ENCODE measurements at places on chromosomes 6 and 20. TPM values are rescaled to one million over a fixed set of nuclear protein-coding genes. Genes with fewer than 3 reads are reported as not detected.

CDSN gene
- not detected for total RNA-seq

GRCh38 chr20:52779125-52779524 is 193.0 kb upstream of the TSHZ2 start:
- H3K4me3 ChIP-seq, result no peak overlapping the region
- no peak overlapping the region for H3K27ac ChIP-seq
- no peaks in the 10 kb centered on the region for H3K4me1 ChIP-seq
- H3K27me3 ChIP-seq, result no peaks in the 10 kb centered on the region
- no peak for DNase-seq

TFEB gene
- 13.3 TPM for total RNA-seq

GRCh38 chr6:110563711-110564110 is 87.3 kb upstream of the SLC22A16 start:
- peaks cover 98% of the 10 kb centered on the region for H3K4me1 ChIP-seq
- H3K4me3 ChIP-seq, result no peak overlapping the region
- no peaks in the 10 kb centered on the region for H3K27me3 ChIP-seq

ZNF341 gene
- total RNA-seq, result 1.1 TPM

GRCh38 chr6:24064106-24064505 is 61.9 kb upstream of the NRSN1 start:
- no peak overlapping the region for H3K4me3 ChIP-seq
- no peaks in the 10 kb centered on the region for H3K27me3 ChIP-seq
- no peaks in the 10 kb centered on the region for H3K36me3 ChIP-seq
- DNase-seq, result peak; percentile 62
